ENCODE measurements at places on chromosomes 6 and 20.

GRCh38 chr6:14790976-14791375 lies 454.9 kb upstream of the JARID2 start:
- DNase-seq: peak; percentile 75

- DNase-seq: no peak
These were observed 16.8 kb upstream of the NAA20 start for GRCh38 chr20:20000211-20000968.

DNA sequence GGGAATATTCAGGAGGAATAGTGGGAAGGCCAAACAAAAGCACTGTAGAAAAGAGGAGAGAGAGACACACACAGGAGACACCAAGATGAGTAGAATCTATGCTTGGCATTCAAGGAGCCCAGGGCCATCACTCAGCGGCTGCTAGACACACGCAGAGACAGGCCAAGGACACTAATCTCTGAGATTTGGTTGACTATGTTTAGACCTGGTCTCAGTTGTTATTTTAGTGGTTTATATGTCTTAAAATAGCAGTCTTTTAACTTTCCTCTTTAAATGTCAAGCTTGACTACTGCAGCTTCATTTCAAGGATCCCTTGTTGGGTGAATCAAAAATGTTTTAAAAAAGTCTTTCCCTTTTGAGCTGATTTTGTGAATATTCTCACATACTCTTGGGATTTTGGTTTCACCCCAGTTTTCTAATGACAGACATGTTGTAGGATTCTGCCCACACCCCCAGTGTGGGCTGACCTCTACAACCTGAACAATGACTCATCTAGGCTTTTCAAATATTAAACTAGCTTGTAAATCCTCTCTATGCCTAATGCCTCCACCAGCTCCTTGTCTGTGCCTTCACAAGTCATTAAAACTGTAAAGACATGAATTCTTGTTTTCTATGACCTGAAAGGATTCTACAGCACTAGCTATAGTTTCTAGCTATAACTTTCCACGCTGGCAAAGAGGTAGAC lies 142.7 kb upstream of the EXOC2 start:
- no peak for DNase-seq

GRCh38 chr6:13229205-13230085 lies 98.9 kb downstream of the TBC1D7 start:
- DNase-seq: no peak

GRCh38 chr6:169935861-169936260 lies 184.4 kb downstream of the ERMARD start:
- no peak for DNase-seq

GRCh38 chr6:34912715-34913464 lies 23.8 kb downstream of the ANKS1A start:
- no peak for DNase-seq

- no peak for DNase-seq
These were observed 41.2 kb upstream of the REV3L start for GRCh38 chr6:111524252-111524651.

DNA sequence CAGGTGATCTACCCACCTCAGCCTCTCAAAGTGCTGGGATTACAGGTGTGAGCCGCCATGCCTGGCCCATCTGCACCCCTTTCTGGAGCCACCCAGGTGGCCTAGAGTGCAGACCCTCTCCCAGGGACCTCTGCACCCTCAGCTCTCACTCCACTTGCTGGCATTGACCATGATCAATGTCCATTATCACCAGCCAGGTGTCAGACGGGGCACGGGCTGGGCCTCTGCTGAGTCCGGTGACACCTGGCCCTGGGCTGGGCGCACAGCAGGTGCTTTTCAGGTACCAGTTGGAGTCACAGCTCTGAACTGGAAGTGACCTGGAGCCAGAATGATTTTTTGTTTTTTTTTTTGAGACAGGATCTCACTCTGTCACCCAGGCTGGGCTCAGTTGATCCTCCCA lies 91.8 kb upstream of the PMEPA1 start:
- no peak for DNase-seq

DNA sequence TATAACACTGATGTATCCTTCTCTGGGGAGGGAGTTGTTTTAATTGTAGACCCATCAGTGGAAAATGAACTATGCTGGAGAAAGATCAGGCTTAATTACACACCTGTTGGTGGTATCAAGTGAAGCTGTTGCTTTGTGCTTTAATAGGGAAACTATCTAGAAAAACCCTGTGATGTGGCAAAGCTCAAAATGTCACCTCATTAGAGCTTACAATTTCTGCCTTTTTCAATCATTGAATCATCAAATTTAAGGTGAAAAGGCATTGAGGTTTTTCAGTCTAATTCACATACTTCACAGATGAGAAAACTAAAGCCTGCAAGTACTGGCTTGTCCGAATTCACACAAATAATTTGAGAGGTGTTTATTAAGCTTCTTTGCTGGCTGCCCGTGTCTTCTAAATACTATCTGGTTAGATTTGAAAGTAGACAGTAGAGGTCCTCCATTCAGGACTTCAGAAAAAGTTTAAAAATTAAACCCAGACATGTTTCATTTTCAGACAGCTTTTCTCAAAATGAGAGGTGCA lies 143.3 kb upstream of the MAP3K7 start:
- no peak for DNase-seq

DNA sequence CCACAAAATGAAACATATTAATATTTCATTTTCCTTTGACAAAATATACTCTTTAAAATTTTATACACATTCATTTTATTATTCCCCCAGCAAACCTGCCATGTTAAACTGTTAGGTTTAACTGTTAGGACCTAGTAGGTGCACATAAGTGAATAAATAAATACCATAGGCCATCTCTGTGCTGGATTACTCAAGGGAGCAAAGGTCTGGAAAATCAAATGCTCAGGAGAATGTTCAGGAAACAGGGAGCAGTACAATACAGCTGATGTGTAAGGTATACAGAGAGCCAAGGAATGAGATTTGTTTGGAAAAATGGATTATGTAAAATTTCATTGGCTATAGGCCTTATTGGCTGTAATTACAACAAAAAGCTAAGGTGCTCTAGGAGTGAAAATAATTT lies 339.3 kb downstream of the BCKDHB start:
- no peak for DNase-seq

GRCh38 chr6:106579281-106579680 lies 50.0 kb downstream of the RTN4IP1 start:
- no peak for DNase-seq

DNA sequence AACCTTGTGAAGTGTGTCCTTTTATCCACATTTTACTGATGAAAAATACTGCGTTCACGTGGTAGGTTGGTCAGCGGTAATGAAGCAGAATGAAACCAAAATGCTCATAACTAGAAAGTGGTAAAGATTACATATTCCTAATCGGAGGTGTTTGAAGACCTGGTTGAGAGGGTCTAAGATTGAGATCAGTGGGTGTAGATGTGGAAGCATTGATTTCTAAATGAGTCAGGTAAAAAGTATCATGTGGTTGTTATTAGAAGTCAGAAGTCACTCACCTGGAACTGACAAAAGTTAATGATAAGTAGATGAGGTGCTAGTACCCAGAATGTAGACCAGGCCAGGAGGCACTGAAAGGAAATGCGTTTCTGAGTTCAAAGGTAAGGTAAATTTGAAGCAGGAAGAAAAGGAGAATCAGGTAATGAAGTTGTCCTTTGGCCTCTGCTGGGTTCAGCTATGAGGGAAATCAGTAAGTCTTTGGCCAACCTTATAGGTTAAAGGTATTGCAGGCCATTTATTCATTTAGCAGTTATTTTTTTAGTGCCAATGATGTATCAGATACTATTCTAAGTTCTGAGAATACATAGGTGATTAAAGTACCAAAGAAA lies 31.2 kb downstream of the FAM83B start:
- DNase-seq: no peak

DNA sequence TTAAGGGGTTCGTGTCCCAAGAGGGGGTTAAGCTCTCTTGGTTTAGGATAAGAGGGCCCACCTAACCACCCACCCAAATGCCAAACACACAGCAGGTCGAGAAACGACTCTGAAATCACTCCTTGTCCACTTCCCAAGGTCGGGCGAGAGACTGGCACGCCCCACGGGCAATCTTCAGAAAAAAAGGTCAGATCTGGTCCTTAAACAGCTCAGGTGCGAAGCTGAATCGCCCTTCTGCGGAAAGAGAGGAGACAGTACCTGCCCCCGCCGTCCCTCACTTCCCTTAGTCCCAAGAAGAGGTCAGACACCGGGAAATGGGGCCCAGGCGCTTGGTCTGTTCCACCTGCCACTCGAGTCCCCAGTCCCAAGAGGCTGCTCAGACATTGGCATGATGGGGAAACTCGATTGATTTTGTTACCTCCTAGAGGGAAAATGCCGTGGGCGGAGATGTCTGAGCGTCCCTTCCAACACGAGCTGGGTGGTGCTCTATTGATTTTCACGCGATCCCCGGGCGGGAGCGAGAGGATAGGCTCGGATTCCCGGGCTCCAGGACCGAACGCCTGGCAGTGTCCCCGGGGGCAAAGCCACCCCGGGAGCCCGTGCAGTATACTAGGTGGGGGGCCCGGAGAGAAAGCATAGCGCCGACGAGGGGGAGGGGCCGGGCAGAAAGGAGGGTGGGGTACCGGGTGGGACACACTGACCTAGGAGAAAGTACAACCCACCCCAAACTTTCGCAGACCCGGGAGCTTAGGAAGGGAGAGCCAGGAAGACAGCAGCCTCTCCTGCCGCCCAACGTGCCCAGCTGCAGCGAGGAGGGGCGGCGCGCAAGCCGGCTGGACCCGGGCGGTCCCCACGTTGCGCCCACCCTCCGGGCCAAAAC lies 1.1 kb upstream of the SAMD5 start:
- peak; percentile 24 for DNase-seq

DNA sequence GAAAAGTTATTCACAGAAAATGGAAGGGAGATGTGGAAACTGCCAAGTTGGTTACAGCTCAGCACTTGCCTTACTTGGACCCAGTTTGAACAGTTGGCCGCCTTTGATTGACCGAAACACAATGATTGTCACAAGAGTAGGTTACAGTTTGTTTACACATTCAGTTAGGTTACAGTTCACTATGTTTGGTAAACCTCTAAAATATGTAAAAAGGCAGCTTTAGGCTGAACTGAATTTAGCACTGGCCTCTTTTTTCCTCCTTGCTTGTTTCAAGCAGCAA lies 116.2 kb downstream of the OLIG3 start:
- DNase-seq: no peak

GRCh38 chr6:149567194-149567586 lies 1.0 kb downstream of the GINM1 start:
- DNase-seq: no peak

GRCh38 chr6:80250391-80250997 lies 144.0 kb downstream of the BCKDHB start:
- no peak for DNase-seq

All from muscle of back (tissue), 13 donors.